ENCODE measurements at places on chromosomes 1 and 21. TPM values are rescaled to one million over a fixed set of nuclear protein-coding genes. Genes with fewer than 3 reads are reported as not detected.

GRCh38 chr1:19156676-19157075, 53.4 kb downstream of the UBR4 start:
- H3K36me3 ChIP-seq: peaks cover 83% of the 10 kb centered on the region
- peaks cover 7% of the 10 kb centered on the region for H3K4me1 ChIP-seq
- H3K27me3 ChIP-seq: no peaks in the 10 kb centered on the region
- no peak overlapping the region for H3K27ac ChIP-seq
- no peak overlapping the region for H3K4me3 ChIP-seq

GRCh38 chr21:43298546-43299440, 128.1 kb downstream of the SIK1 start:
- H3K4me1 ChIP-seq: no peaks in the 10 kb centered on the region
- DNase-seq: no peak
- H3K27ac ChIP-seq: no peak overlapping the region
- no peaks in the 10 kb centered on the region for H3K36me3 ChIP-seq

The ACOT11 gene
- 0.55 TPM for total RNA-seq

- no peaks in the 10 kb centered on the region for H3K36me3 ChIP-seq
- peak overlapping the region; percentile 17 for H3K27ac ChIP-seq
- H3K4me3 ChIP-seq: no peak overlapping the region
- H3K27me3 ChIP-seq: no peaks in the 10 kb centered on the region
- DNase-seq: no peak
- H3K4me1 ChIP-seq: peaks cover 24% of the 10 kb centered on the region
These were observed 25.0 kb downstream of the PTGFRN start for GRCh38 chr1:116934586-116935207.

The HUNK gene
- total RNA-seq: 0.05 TPM

DNA sequence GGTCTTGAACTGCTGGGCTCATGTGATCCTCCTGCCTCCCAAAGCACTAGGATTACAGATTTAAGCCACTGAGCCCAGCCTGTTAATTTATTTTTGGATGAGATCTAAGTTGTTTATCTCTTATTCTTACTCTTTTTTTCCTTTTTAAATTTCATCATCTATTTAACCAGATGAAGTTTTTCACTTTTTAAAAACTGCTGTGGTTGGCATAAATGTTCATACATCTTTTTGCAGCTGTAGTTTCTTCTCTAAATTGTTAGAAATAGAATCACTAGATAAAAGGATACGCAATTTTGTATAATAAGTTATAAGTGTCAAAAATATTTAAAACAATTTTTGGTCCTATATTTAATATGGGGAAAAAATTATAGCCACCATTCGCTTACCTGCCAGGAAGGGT, 80.3 kb upstream of the GPR88 start:
- H3K36me3 ChIP-seq: peaks cover 31% of the 10 kb centered on the region
- no peak for DNase-seq
- no peak overlapping the region for H3K27ac ChIP-seq
- H3K27me3 ChIP-seq: no peaks in the 10 kb centered on the region

The LENEP gene
- 1.2 TPM for total RNA-seq

DNA sequence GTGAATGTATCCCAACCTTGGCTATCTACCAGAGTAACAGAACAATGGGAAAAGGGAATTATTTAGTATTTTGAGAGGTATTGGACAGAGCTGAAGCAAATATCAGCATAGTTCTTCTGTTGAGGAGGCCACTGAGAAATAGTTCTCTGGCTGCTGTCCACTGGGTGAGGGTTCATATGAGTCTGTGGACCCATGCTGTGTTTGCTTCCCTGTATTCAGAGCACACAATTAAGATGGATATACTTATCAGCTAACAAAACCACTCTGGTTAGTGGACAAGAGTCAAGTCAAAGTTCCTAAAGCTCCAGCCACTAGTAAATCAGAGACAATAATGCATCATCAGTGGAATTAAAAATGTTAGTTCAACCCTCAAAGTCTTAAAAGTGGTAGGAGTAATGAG, 66.1 kb downstream of the RGS18 start:
- H3K27me3 ChIP-seq: no peaks in the 10 kb centered on the region
- H3K27ac ChIP-seq: no peak overlapping the region
- no peak overlapping the region for H3K4me3 ChIP-seq
- H3K4me1 ChIP-seq: peaks cover 2% of the 10 kb centered on the region
- no peak for DNase-seq
- no peaks in the 10 kb centered on the region for H3K36me3 ChIP-seq

The CELF3 gene
- total RNA-seq: not detected

The FAM89A gene
- total RNA-seq: 6.9 TPM

The SMYD3 gene
- 15.5 TPM for total RNA-seq

GRCh38 chr1:183209533-183210158, 23.6 kb downstream of the LAMC2 start:
- DNase-seq: no peak
- H3K27me3 ChIP-seq: peaks cover 13% of the 10 kb centered on the region
- H3K4me3 ChIP-seq: no peak overlapping the region
- no peak overlapping the region for H3K27ac ChIP-seq
- no peaks in the 10 kb centered on the region for H3K36me3 ChIP-seq

GRCh38 chr21:27292229-27292628, 325.3 kb upstream of the ADAMTS5 start:
- no peaks in the 10 kb centered on the region for H3K27me3 ChIP-seq
- DNase-seq: no peak
- no peaks in the 10 kb centered on the region for H3K36me3 ChIP-seq
- no peak overlapping the region for H3K27ac ChIP-seq

- no peak overlapping the region for H3K27ac ChIP-seq
- no peak overlapping the region for H3K4me3 ChIP-seq
- no peaks in the 10 kb centered on the region for H3K36me3 ChIP-seq
- H3K4me1 ChIP-seq: no peaks in the 10 kb centered on the region
- H3K27me3 ChIP-seq: no peaks in the 10 kb centered on the region
These were observed 10.0 kb downstream of the WNT3A start for GRCh38 chr1:228016653-228017355.

GRCh38 chr1:13892671-13893325, 192.8 kb downstream of the PRDM2 start:
- H3K36me3 ChIP-seq: no peaks in the 10 kb centered on the region
- H3K27ac ChIP-seq: no peak overlapping the region
- H3K27me3 ChIP-seq: peaks cover 39% of the 10 kb centered on the region
- DNase-seq: no peak

DNA sequence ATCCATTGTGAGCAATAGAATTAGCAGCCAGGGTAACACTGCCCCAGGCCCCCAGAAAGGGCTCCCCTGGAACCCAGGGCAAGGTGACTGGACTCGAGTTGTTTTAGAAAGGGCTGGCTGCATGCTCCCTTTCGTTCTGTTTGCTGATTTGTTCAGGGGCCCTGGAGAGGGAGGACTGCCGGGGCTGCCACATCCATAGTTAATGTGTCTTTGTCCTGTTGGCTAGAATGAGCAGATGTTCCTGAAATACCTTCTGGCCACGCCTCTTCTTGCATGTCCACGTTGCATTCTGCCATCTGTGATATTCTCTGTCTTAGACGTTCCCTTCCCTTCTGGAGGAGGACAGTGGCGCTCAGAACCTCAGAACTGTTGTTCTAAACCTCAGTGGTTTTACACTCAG, 118.8 kb downstream of the AJAP1 start:
- DNase-seq: no peak
- no peak overlapping the region for H3K4me3 ChIP-seq
- no peaks in the 10 kb centered on the region for H3K27me3 ChIP-seq
- H3K4me1 ChIP-seq: no peaks in the 10 kb centered on the region
- no peaks in the 10 kb centered on the region for H3K36me3 ChIP-seq
- no peak overlapping the region for H3K27ac ChIP-seq

DNA sequence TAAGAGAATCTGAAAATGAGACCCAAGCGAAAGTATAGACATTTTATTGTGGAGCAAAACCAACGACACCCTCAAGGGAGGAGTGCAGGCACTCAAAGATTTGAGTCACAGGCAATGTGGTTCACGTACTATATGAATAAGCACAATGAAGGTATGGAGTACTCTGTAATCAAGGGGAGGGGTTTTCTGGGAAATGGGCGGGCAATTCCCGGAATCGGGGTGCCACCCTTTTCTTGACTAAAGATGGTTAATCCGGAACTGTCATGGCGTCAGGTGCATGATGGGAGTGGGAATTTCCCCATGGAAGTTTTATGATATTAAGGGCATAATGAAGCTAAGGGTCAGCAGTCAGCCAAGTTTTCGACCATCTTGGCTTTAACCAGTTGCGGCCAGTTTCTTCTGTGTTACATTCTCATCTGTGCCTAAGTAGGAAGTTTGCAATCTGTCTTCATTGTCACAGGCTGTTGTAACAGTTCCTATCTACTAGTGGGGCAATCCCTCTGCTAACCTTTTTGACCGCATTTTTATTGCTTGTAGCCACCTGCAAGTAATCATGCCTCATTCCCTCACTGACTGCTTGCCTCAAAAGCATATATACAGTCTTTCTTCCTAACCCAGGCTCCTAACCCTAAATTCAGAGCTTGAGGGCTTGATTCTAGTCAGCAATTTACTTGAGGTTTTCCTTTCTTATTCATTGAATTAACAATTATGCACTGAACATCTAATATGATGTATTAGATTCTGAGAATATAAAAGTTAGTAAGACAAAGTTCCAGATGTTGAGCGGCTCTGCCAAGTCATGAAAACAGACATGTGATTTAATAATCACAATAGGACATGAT, 775 bp upstream of the AIM2 start:
- H3K4me1 ChIP-seq: peaks cover 43% of the 10 kb centered on the region
- DNase-seq: peak; percentile 99
- peaks cover 19% of the 10 kb centered on the region for H3K36me3 ChIP-seq

The SLC9C2 gene
- total RNA-seq: not detected

- H3K27me3 ChIP-seq: no peaks in the 10 kb centered on the region
- H3K4me3 ChIP-seq: no peak overlapping the region
- no peak overlapping the region for H3K27ac ChIP-seq
- no peaks in the 10 kb centered on the region for H3K4me1 ChIP-seq
- no peak for DNase-seq
These were observed 98.2 kb downstream of the EPHB2 start for GRCh38 chr1:22808676-22809483.

The GNG4 gene
- 0.18 TPM for total RNA-seq

The PAQR6 gene
- total RNA-seq: 6.3 TPM

DNA sequence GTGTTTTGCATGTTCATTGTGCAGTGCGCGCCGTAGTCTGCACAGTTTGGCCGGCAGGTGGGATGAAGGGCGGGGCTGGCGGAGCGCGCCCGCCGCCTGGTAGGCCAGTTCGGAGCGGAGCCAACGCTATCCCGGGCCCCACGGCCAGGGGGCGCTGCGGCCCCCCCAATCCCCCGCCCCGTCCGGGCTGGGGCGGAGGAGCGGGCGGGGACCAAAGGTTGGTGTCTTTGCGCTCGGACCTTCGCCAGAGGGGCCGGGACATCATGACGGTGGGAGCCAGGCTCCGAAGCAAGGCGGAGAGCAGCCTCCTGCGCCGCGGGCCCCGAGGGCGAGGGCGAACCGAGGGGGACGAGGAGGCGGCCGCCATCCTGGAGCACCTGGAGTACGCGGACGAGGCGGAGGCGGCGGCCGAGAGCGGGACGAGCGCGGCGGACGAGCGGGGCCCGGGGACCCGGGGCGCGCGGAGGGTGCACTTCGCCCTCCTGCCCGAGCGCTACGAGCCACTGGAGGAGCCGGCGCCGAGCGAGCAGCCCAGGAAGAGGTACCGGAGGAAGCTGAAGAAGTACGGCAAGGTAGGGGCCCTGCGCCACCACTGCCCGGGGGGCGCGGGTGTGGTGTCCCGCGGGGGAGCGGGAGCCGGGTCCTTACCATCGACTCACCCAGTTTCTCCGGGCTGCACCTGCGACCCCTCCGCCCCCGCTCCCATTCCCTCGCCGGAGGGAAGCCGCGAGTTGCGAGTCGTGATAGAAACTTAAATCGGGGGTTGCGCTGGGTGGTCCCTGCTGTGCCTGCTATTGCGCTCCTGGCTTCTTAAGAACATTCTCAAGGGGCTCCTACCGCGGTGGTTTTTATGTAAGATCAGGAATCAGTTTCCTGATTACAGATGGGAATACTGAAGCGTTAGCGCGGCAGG, at the start of gene C1orf115:
TSS of gene C1orf115 (plus strand) at position 224 of the 913 bp plus-strand sequence. CDS start at position 264, 40 bp downstream.
- H3K36me3 ChIP-seq: no peaks in the 10 kb centered on the region
- no peak within 1 kb of the TSS for H3K27ac ChIP-seq
- peaks cover 21% of the 10 kb centered on the region for H3K27me3 ChIP-seq

DNA sequence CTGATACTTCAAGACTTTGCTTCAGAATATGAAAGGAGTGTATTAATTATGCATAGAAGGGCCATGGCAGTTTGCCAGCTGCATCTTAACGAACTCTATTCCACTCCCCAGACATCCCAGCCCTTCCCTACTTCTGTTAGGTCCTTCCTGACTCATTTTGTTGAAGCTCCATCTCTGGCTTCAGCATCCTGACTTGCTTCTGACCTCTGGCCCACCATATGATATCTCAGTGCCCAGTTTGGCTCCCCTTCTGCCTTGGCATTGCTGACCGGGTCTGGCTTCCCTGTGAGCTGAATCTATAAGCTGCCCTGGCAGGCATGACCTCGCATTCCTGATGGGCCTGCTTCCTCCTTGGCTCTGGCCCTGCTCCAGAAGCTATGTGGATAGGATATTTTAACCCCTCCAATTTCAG, 27.6 kb upstream of the ARHGAP29 start:
- H3K4me1 ChIP-seq: no peaks in the 10 kb centered on the region
- H3K27ac ChIP-seq: no peak overlapping the region
- no peak overlapping the region for H3K4me3 ChIP-seq
- H3K36me3 ChIP-seq: no peaks in the 10 kb centered on the region
- DNase-seq: no peak

The MXRA8 gene
- total RNA-seq: 0.23 TPM

The RPF1 gene
- total RNA-seq: 39.7 TPM

DNA sequence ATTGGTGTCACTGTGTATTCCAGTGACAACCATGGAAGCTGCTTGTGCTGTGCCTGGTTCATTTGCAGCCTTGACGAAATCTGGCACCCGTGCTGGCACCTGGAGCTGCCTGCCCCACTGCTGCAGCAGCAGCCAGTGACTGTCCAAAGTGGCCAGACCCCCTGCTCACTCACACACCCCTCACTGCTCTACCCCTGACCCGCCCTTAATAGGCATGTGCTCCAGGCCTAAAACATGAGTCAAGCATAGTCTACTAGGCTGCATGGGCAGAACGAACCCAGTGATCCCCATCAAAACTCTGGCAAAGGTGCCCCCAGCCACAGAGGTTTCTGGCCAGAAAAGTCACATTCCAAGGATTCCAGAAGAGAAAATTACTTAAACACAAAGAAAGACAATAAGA, 7.7 kb downstream of the PRAMEF1 start:
- peaks cover 8% of the 10 kb centered on the region for H3K27me3 ChIP-seq
- no peak overlapping the region for H3K4me3 ChIP-seq
- no peak overlapping the region for H3K27ac ChIP-seq
- DNase-seq: no peak
- H3K36me3 ChIP-seq: no peaks in the 10 kb centered on the region

The EPHB2 gene
- not detected for total RNA-seq

- no peak overlapping the region for H3K27ac ChIP-seq
- peaks cover 10% of the 10 kb centered on the region for H3K36me3 ChIP-seq
- no peak for DNase-seq
- H3K4me1 ChIP-seq: peaks cover 21% of the 10 kb centered on the region
- peaks cover 3% of the 10 kb centered on the region for H3K27me3 ChIP-seq
These were observed 19.0 kb downstream of the SLC37A1 start for GRCh38 chr21:42532466-42533181.

The ALDH4A1 gene
- 3.7 TPM for total RNA-seq

Measured in activated CD4-positive, alpha-beta memory T cell treated with anti-CD3 and anti-CD28 coated beads, Interleukin-2, amount 10 ng/mL, durations not matched to agents 7 days and 5 days (primary cell).